ENCODE measurements at places on chromosomes 12 and 14. TPM values are rescaled to one million over a fixed set of nuclear protein-coding genes. Genes with fewer than 3 reads are reported as not detected.

DNA sequence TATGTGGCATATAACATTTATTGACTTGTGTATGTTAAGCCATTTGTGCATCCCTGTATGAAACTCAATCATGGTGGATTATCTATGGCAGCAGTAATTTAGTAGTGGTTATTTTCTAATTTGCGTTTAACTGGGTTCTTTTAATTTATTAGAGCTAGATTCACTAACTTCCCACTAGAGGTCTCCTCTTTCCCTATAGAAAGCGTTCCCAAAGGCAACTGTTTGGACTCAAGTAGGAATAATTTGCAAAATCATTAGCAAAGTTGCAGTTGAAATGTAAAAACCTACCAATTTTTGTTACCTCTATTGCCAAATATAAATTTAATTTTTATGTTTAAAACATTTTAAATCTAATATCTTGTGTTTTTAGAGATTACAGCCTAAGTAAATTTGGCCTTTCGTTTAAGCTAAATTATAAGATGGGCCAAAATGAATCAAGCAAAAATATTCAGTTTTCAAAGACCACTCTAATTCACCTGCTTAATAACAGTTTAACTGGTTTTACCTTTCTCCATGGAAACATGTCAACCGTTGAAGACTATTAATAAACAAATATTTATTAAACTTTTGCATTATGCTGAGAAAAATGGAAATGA is 6.0 kb downstream of the DMAC2L start:
- DNase-seq = peak; percentile 34

- peak; percentile 79 for DNase-seq
These were observed 67.3 kb upstream of the BICD1 start for GRCh38 chr12:32039347-32039746.

GRCh38 chr12:65533177-65533883 is 254.8 kb downstream of the MSRB3 start:
- peak; percentile 55 for DNase-seq

GPRC5A gene
- polyA plus RNA-seq = 2.1 TPM
